ENCODE measurements at places on chromosomes 2 and 18. TPM values are rescaled to one million over a fixed set of nuclear protein-coding genes. Genes with fewer than 3 reads are reported as not detected.

Gene SIGLEC15
- 1.4 TPM for total RNA-seq

Gene TDRD15
- not detected for total RNA-seq

Gene GLB1L
- total RNA-seq: 8.4 TPM

Gene COL4A4
- total RNA-seq: 6.8 TPM

Gene ADRA2B
- 3.5 TPM for total RNA-seq

Gene DTYMK
- 8.2 TPM for total RNA-seq

Gene MSH2
- 16.0 TPM for total RNA-seq

Gene LONRF2
- total RNA-seq: not detected

Gene GALNT3
- total RNA-seq: 0.08 TPM

Gene LRP1B
- total RNA-seq: 0.12 TPM

Gene CPLX4
- total RNA-seq: not detected

Gene CYP1B1
- total RNA-seq: 5.1 TPM

Gene PDCD1
- total RNA-seq: not detected

Gene CCDC150
- total RNA-seq: 2.7 TPM

Gene TBC1D8
- 49.1 TPM for total RNA-seq

Gene TTC27
- total RNA-seq: 29.7 TPM

Gene LAPTM4A
- 361 TPM for total RNA-seq

Gene TTN
- total RNA-seq: 0.12 TPM

Gene ALK
- total RNA-seq: under 0.01 TPM

Gene CCBE1
- total RNA-seq: 31.9 TPM

Gene FASTKD1
- total RNA-seq: 9.7 TPM

Gene POTEC
- total RNA-seq: not detected

Gene CNDP1
- total RNA-seq: not detected

Gene BUB1
- 9.5 TPM for total RNA-seq

Gene SLC9A4
- not detected for total RNA-seq

Gene AFF3
- total RNA-seq: 0.08 TPM

Gene TMEM18
- 8.0 TPM for total RNA-seq

Gene COL4A3
- 8.3 TPM for total RNA-seq

Gene CHRNG
- not detected for total RNA-seq

Gene TEX44
- not detected for total RNA-seq

Gene ANKRD29
- 0.60 TPM for total RNA-seq

Gene RRM2
- 6.3 TPM for total RNA-seq

Gene DNER
- 0.60 TPM for total RNA-seq

Gene ACADL
- 0.83 TPM for total RNA-seq

Gene C1QL2
- not detected for total RNA-seq

Gene BMP10
- total RNA-seq: not detected

Gene TCF23
- 0.82 TPM for total RNA-seq

Gene ACMSD
- total RNA-seq: not detected

Gene DOK6
- total RNA-seq: 0.45 TPM

Gene SLC11A1
- 0.12 TPM for total RNA-seq

Gene KIAA2012
- under 0.01 TPM for total RNA-seq

Gene CDCA7
- total RNA-seq: 0.23 TPM

Gene KYNU
- total RNA-seq: 1.3 TPM

Gene UBE2E3
- 14.5 TPM for total RNA-seq
